ENCODE measurements at places on chromosomes 1 and 21.

DNA sequence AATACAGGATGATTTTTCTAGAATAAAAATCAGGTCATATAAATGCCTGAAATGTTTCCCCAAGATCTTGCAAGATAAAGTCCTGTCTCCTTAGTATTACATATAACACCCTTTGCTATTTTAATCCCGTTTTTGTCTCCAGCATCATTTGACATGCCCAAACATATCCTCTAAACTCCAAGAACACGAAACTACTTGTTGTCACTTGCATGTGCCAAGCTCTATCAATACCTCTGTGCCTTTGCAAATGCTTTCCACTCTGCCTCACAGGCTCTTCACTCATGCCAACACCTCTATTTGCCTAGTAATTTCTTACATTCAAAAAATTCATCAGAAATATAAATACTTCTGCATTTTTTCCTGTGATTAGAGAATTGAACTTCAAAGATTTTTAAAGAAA lies 37.9 kb downstream of the LRRIQ3 start:
- DNase-seq: no peak

DNA sequence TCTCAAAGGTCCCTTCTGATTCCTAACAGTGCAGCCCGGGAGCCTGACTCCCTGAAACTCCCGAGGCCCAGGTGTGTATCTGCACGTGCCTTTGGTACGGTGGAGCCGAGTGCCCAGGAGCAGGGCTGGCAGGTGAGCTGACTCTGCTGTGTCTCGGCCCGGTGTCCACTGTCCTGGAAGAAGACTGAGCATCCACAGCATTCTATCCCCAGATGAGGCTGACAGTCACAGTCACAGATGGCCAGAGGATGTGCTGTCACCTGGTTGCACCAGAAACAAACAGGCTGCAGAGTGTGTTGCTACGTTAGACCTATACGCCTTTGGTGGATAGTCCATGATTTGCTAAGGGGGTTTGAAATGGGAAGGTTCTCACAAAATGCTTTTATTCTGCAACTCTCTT lies 9.8 kb downstream of the ETV3L start:
- DNase-seq: no peak

GRCh38 chr1:70211541-70211940 lies 6.2 kb upstream of the LRRC40 start:
- DNase-seq: no peak

- DNase-seq: no peak
These were observed 56.4 kb downstream of the KIRREL1 start for GRCh38 chr1:158049853-158050252.

- DNase-seq: no peak
These were observed 12.2 kb downstream of the TGFB2 start for GRCh38 chr1:218357211-218357892.

GRCh38 chr1:172931761-172932160 lies 119.0 kb downstream of the TNFSF18 start:
- DNase-seq: no peak

- DNase-seq: no peak
These were observed 321.3 kb downstream of the CAMTA1 start for GRCh38 chr1:7106442-7107108.

DNA sequence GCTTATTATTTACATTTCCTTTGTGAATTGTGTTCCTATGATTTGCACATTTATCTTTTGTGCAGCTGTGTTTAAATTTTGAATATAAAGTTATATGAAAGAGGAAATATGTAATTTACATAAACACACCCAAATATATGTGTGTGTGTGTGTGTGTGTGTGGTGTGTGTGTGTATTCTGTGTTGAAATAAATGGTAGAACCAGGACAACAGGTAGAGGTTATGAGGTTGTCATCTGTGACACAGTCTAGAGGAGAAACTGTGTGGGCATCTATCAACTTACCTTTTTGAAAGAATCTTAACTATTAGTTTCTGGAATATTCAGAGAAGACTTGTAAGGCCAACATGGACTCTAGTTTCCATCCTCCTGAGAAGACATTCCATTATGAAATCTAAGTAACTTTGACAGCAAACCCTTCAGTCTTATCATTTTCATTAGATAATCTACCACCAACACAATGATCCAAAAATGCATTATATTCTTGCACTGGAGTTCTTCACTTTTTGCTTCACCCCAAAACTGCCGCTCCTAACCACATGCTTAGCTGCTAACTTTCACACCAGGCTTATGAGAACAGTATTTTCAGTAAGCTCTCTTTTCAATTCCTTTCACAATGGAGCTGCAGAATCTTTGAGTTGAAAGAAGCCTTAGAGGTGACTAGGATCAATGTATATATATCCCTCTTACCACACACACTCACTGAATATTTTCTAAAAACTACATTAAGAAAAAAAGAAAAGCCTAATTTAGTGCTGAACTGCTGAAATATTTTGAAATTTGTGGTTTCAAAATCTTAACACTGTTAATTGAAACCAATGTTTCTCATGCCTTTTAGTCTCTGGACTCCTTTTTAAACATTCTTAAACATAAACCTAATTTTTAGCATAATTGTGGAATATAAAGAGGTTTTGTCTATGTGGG lies 21.8 kb downstream of the PTPRC start:
- no peak for DNase-seq

- DNase-seq: no peak
These were observed 176.8 kb downstream of the HHIPL2 start for GRCh38 chr1:222370913-222371675.

DNA sequence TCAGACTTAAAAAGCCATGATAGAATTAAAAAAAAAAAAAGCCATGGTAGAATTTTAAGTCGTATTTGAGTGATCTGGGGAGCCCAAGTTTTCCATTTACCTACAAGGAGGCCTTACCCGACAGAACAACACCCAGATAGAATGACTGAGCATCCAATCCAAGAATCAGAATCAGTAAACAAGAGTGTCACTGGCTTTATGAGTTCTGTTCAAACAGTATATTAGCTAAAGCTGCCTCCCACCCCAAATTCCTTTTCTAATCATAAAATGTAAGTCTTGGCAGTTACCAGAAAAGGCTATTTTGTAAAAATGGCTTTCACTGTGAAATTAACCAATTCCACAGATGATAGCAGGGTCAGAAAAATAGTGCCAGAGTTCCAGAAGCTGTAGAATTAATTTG lies 1.2 kb downstream of the GTF2B start:
- no peak for DNase-seq

DNA sequence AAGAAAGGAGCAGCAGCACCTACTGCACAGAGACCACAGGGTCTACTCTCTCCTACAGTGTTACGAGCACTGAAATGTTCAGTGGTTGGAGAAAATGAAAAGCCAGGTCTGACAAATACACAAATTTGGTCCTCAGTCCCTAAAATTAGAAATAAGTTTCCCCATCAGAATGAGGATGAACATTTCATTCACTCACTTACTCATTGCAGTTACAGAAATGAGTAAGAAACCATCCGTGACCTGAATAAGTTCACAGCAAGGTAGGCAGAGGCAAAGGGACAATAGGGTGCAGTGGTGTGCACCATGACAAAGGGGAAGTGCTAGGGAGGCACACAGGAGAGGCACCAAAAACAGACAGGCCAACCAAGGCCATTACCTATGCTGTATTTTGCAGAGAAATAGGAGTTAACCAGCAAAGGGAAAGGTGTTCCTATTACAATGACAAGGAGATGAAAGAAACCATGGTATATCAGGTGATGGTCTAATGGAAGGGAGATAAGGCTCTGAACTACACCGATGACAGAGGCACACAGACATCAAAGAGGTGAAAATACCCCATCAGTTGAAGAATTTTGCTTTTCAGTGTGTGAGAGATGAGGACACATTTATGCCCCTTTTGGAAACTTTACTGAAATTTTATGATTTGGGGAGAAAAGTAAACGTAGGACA lies 29.4 kb downstream of the VAV3 start:
- DNase-seq: no peak

DNA sequence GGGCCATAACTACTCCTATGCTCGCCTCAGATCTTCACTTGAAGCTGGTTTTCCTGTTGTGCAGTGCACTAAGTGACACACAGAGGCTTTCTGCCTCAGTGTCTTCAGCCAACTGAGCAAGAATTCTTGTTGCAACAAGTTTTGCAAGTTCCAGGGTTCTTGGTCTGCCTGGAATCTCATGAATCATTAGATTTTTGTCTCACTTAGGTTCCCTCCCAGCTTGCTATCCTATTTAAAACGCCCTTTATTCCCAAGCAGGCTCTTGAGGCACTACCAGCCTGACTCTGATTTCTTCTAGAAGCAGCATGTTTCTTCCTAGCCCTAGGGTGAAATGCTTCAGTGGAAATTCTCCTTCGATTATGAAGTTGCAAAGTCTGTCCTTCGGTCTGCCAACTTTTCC lies 158.8 kb downstream of the C1orf21 start:
- DNase-seq: no peak

DNA sequence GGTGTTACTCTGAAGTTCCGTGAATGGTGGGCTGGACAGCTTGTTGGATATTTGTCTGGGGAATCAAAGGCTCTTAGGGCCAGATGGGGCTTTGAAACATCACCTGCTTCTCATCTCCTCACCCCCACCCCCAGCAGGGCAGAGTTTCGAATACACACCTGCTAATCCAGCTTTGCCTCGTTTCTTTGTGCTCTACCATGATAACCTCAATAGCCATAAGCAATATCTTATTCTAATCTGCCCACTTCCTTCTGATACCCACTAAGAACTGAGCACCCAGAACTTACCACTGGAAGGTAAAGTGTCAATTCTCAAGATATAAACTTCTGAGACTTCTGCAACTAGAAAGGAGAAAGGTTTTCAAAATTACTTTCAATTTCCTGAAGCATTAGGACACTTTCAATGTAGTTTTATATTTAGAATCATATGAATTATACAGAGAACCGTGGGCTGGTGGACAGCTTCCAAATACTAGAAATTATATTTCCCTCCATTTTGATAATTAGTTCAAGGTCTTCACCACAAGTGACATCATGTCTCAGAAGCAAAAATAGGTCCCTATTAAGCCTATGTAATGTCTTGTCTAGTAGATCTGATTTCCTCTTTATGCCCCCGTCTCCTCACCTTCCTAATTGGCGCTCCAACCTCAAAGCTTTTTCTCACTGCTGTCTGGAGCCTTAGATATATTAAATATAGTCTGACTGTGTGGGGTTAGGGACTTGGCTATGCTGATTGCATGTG lies 64.4 kb upstream of the NEK2 start:
- DNase-seq: no peak

DNA sequence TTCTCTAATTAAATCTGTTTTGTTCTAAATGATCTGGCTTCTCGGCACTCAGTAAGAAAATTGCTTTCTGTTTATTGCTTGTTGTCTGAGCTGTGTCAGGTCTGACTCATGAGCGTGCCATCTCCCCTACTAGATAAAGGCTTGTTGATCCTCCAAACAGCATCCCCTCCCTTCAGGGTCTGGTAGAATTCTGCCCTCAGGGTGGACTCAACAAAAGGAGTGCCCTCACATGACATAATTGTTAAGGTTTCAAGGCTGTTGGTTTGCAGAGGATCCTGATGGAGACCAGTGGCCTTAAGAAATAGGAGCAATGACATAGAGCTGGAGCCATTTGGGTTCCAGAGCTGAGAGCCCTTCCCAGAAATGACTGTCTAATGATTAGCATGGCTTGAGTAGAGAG lies 36.0 kb upstream of the ATP2B4 start:
- DNase-seq: no peak

- DNase-seq: no peak
These were observed 30.4 kb downstream of the ERG start for GRCh38 chr21:38467911-38468310.

GRCh38 chr1:45456531-45456930 lies 34.4 kb downstream of the TESK2 start:
- no peak for DNase-seq

DNA sequence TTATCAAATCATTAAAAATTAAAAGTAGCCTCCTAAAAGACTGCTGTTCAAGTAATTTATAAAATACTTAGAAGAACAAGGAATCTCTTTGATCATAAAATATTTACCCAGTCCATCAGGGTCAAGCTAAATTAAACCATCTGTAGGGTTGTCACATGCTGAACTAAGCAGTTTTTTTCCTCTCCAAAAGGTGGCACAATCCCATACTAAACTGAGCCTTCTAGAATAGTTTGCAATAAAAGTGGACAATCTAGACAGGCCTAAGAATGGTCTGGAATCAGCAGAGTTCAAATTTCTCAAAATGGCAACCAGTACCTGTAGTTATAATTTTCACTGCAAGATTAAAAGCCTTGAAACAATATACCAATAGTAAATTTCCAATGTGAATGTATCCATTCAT lies 194.8 kb downstream of the EIF4G3 start:
- no peak for DNase-seq

DNA sequence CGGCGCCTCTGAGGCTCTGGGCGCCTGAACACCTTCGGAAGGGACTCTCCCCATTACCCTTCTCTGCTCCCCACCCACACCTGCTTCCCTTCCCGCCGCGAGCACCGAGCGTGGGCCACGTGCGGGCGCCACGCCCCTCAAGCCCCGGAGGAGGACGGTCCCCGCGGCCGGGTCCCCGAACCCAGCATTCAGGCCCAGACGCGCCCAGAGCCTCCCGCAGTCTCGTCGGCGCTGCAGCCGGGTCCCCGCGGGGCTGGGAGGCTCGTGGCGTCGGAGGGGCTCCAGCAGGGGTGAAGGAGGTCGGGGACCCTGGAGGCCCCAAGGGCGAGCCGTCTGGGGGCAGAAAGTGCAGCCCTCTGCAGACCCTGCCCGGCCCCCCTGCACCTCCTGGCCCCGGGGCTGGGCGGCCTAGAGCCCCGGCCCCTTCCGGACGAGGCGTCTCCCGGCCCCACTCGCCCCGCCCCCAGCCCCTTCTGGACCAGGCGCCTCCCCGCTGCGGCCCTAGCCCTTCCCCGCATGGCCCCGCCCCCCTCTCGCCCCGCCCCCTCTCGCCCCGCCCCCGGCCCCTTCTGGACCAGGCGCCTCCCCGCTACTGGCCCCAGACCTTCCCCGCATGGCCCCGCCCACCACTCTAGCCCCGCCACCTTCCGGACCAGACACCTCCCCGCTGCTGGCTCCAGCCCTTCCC lies 378 bp upstream of the SMIM1 start:
- peak; percentile 93 for DNase-seq

GRCh38 chr21:42313501-42313969 lies 1.7 kb downstream of the TFF3 start:
- DNase-seq: no peak

- DNase-seq: peak; percentile 76
These were observed 49.0 kb downstream of the SIM2 start for GRCh38 chr21:36747815-36748383.

DNA sequence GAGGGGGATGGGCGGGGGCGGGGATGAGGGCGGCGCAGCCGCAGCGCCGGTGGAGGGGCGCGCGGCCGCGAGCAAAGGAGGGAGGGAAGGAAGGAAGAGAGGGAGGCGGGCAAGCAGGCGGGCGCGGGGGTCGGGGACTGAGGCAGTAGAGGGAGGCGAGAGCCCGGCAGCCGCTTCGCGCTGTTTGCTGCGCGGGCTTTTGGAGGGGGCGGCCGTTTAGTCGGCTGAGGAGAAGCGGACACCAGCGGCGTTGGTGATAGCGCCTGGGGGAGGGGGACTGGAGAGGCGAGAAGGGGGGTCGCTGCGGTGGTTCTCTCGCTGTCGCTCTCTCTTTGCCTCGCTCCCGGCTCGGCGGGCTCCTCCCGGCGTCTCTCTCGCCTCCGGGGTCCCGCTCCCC lies at the start of gene HS2ST1:
HS2ST1 (plus strand) TSS at position 35 of the 397 bp plus-strand sequence.
- no peak for DNase-seq
